ENCODE measurements at places on chromosomes 12 and 14. TPM values are rescaled to one million over a fixed set of nuclear protein-coding genes. Genes with fewer than 3 reads are reported as not detected.

The ARL6IP4 gene
- total RNA-seq = 124 TPM

The RNASE4 gene
- total RNA-seq = not detected

The OTX2 gene
- total RNA-seq = 193 TPM

The KRT6C gene
- total RNA-seq = not detected

The TMPRSS12 gene
- not detected for total RNA-seq

The RDH16 gene
- total RNA-seq = 0.31 TPM

The LAG3 gene
- 1.7 TPM for total RNA-seq

The CACNA2D4 gene
- 0.79 TPM for total RNA-seq

The PCED1B gene
- total RNA-seq = 3.3 TPM

The SLC15A5 gene
- total RNA-seq = not detected

The BCL2L2 gene
- total RNA-seq = 8.8 TPM

The C12orf54 gene
- not detected for total RNA-seq

The SLC35E3 gene
- total RNA-seq = 17.9 TPM

The COCH gene
- 25.8 TPM for total RNA-seq

The ZFYVE21 gene
- 50.5 TPM for total RNA-seq

The TARBP2 gene
- 79.2 TPM for total RNA-seq

Measured in H9 (cell line).